ENCODE measurements at places on chromosomes 1 and 21.

DNA sequence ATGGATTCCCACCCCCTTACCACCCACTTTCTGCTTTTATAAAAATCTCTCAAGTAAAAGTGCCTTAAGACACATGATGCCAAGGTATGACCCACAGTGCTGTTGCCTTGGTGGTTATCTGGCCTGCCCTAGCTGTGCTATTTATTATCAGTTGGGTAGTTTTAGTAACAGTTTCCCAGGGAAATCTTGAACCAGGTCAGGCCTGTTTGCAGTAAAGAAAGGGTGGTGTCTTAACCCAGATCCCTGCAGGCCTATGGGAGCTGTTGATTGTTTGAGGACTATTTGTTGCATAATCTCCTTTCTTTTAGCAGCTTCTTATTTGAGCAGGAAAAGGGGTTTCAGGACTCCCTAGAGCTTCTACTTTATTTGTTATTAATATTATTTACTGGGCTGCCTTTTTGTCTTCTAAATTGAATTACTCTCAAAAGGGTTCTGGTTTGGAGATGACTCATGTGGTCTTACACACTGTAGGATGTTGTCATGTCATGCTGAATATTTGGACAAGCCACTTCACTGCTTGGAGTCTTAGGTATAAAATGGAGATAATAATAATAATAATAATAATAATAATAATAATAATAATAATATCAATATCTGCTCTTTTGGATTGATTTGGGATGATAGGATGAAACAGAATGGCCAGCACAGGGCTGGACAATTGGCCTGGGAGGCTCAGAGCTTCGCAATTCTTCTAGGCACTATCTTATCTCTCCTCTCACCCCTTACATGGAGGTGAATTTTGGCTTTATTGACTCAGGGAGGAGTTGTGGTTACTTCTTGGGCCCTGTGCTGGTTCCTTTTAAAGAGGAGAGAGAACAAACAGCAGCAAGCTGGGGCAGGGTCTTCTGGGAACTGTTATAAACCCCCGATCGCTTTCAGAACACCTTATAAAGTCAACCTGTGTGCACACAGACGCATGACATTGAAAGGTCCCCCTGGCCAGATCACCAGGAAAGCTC lies 252.1 kb downstream of the PRDM2 start:
- DNase-seq: no peak

DNA sequence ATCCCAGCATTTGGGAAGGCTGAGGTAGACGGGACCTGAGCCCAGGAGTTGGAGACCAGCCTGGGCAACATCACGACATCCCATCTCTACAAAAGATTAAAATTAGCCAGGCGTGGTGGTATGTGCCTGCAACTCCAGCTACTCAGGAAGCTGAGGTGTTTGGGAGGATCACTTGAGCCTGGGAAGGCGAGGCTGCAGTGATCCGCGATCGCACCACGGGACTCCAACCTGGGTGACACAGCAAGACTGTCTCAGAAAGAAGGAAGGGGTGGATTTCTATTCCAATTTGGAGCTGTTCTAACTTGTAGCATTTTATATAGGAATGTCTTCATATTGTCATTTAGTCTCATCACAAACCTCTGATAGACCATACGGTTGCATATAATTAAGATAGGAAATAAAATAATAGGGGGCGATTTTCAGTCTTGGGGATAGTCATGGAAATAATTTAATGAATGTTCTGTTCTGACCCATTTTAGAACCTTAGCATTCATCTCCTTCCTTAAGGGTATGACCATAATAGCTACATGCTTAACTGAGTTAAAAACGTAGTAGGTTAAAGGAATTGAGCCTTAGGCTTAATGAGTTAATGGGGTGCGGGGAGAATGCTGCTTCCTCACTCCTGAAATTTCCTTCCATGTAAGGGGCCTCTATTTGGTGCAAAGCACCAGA lies 93.1 kb downstream of the ADCY10 start:
- no peak for DNase-seq

DNA sequence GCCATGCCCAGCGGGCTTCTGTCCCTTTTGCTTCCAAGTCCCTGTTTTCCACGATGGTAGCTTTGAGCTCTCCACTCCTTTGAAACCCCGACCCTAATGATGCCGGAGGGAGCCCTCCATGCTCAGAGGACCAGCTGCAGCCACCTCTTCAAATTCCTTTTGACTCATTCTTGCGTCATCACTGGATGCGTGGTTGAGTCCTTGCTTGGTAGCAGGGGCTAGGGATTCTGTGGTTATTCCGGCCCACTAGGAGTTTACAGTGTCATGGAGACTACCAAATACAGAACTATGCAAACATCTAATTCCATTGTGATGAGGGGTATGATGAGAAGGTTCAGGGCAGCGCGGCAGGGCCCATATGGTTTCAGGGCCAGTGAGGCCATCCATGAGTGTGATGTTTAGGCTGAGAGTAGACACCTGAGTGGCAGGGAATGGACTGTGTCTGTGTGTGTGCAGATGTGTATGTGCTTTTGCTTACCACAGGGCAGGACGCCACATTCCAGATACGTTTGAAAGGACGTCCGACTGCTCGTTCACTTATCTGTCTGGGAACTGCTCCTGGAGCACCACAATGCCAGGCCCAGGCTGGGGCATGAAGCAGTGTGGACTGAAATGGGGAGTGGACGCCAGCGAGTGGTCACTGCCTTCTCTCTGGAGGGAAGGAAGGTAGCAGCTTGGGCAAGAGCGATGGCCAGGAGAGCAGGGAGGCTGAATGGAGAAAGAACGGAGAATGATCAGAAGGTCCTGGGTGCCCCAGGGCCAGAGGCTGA lies 30.4 kb upstream of the ZBTB21 start:
- DNase-seq: no peak

GRCh38 chr1:101235696-101236515 lies 913 bp upstream of the S1PR1 start:
- DNase-seq: no peak

GRCh38 chr1:205938682-205939081 lies 4.6 kb downstream of the SLC26A9 start:
- no peak for DNase-seq

GRCh38 chr1:204294357-204294756 lies 65.4 kb downstream of the PLEKHA6 start:
- no peak for DNase-seq

- DNase-seq: no peak
Measured at GRCh38 chr1:178819123-178819522, 51.8 kb downstream of the ANGPTL1 start.

- no peak for DNase-seq
Measured at GRCh38 chr1:91578320-91579109, 77.9 kb downstream of the CDC7 start.

- DNase-seq: no peak
Measured at GRCh38 chr1:244347942-244348341, 103.8 kb downstream of the ADSS2 start.

DNA sequence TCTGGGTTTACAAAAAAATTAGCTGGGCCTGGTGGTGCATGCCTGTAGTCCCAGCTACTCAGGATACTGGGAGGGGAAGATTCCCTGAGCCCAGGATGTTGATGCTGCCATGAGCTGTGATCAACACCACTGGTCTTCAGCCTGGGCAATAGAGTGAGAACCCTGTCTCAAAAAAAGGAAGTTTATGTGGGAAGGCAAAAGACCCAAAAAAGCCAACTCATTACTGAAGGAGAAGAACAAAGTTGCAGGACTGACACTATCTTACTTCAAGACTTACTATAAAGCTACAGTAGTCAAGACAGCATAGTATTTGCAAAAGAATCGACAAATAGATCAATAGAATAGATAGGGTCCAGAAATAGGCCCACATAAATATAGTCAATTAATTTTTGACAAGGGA lies 9.2 kb upstream of the PTGS2 start:
- no peak for DNase-seq

DNA sequence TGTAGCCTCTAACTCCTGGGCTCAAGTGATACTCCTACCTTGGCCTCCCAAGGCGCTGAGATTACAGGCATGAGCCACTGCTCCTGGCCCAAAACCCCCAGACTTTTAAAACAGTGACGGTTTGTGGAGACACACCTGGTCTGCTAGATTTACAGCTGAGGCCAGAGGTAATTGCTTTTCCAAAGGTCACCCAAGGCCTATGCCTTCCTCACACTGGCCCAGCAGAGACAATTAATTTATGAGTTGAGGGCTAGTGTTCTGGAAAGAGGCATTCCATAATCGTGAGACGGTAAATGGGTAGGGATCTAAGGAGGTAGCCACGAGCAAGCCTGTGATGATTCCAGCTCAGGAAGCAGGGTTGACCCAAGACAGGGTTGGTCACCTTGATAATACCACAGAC lies 12.4 kb upstream of the PARP1 start:
- DNase-seq: no peak

GRCh38 chr21:34734696-34735095 lies 65.9 kb downstream of the CLIC6 start:
- DNase-seq: no peak

DNA sequence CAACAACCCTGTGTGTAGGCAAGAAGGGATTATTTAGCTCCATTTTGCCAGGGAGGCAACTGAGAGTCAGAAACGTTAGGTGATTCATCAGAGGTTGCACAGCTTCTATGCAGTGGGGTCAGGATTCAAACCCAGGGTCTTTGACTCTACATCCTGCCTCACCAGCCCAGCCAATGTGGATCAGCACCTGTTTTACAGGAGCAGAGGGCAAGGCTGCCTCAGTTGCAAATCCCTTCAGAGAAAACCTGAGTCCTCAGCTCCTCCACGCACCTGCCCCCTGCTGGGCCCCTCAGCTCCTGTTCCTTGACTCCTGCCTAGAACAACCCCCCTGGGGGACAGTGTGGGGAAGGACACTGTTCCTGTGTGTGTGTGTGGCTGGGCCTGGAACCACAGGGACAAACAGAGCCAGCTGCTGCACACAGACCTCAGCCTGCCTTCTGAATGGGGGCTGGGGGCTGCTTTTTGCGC lies 61.6 kb downstream of the LRRN2 start:
- no peak for DNase-seq

DNA sequence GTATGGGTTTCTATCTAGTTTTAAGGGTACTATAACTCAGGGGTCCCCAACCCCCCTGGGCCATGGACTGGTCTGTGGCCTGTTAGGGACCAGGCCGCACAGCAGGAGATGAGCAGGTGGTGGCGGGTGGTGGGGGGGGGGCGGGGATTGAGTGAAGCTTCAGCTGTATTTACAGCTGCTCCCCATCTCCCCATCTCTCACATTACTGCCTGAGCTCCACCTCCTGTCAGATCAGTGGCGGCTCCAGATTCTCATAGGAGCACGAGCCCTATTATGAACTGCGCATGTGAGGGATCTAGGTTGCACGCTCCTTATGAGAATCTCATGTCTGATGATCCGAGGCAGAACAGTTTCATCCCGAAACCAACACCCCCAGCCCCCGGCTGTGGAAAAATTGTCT lies 95.1 kb upstream of the SLC45A1 start:
- DNase-seq: no peak

GRCh38 chr1:205241366-205242030 lies 13.8 kb downstream of the TMCC2 start:
- DNase-seq: no peak

GRCh38 chr1:22313321-22313720 lies 138.3 kb upstream of the ZBTB40 start:
- DNase-seq: no peak

GRCh38 chr1:52294580-52294979 lies 71.4 kb downstream of the CC2D1B start:
- no peak for DNase-seq

- no peak for DNase-seq
Measured at GRCh38 chr1:82604524-82604923, 803.8 kb downstream of the ADGRL2 start.

- no peak for DNase-seq
Measured at GRCh38 chr1:55468142-55468795, 253.1 kb upstream of the USP24 start.

- DNase-seq: no peak
Measured at GRCh38 chr21:42617486-42617885, 35.9 kb upstream of the PDE9A start.

DNA sequence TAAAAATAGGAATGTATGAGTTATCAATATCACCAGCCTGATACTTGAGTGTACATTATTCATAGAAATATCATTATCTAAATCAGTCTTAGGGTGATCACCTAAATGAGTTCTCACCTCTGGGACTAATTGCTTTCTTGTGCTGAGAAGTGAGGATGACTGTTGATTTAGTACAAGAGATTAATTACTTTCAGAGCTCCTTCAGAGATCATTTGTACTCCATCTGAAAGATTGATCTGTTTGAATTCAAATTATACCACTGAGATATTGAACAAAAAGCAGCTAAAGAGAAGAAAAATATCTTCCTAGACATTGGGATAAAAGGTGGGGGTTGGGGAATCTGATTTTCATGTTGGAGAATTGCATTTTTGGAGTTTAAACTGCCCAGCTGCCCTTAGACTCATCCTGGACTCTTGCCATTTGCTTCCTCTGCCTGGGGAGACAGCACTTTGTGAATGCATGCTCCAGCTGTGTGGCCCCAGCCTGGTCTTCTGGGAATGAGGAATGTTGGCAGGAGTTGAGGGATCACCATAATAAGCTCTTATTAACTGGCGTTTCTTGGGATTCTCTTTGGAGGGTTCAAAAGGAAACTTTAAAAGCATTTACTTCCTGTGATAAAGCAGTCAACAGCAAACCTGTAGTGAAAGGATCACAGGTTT lies 19.7 kb upstream of the PGBD2 start:
- DNase-seq: no peak

DNA sequence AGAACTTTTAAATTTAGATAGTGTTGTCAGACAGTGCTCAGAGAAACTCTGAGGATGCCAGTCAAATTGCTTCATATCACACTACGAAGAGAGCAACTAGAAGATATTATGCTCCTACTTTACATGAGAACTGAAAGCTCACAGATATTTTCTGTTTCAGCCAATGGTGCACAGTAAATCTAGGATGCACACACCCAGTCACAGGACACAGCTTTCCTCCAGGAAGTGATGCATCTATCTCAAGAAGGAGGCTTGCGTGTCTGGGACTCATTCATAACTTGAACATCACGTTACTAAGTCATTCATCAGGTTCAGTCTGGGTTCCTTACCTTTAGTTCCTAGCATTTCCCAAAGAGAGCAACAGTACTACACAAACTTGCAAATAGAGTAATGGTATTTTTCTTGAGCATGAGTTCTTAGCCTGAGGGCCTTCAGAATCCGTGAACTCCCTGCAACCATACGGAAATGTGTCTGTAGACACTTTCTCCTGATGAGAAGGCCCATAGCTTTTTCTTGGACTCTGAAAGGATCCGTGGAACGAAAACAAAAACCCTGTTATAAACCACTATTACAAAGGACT lies 12.2 kb downstream of the ZNF697 start:
- DNase-seq: no peak

GRCh38 chr1:93842750-93843500 lies 36.1 kb downstream of the DNTTIP2 start:
- DNase-seq: no peak

All from stimulated activated CD8-positive, alpha-beta memory T cell treated with anti-CD3 and anti-CD28 coated beads, Interleukin-2, amount 100 ng/mL, for 1 hour (primary cell).